ENCODE measurements at places on chromosomes 6 and 20. TPM values are rescaled to one million over a fixed set of nuclear protein-coding genes. Genes with fewer than 3 reads are reported as not detected.

The SPATS1 gene
- not detected for total RNA-seq

The SRSF6 gene
- 27.2 TPM for total RNA-seq

- no peak for DNase-seq
Observed at GRCh38 chr6:152091851-152092341, 284.4 kb downstream of the ESR1 start.

DNA sequence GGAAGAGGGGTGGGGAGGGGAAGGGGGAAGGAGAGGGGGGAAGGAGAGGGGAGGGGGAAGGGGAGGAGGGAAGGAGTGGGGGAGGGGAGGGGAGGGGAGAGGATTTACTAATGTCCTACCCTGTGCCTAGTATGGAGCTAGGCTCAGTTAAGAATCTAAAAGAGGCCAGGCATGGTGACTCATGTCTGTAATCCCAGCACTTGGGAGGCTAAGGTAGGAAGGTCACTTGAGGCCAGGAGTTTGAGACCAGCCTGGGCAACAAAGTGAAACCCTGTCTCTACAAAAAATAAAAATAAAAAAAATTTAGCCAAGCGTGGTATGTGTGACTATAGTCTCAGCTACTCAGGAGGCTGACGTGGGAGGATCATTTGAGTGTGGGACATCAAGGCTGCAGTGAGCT lies 13.0 kb downstream of the UBE2J1 start:
- DNase-seq, result no peak

- DNase-seq, result no peak
Observed at GRCh38 chr20:14710951-14711350, 373.5 kb upstream of the FLRT3 start.

DNA sequence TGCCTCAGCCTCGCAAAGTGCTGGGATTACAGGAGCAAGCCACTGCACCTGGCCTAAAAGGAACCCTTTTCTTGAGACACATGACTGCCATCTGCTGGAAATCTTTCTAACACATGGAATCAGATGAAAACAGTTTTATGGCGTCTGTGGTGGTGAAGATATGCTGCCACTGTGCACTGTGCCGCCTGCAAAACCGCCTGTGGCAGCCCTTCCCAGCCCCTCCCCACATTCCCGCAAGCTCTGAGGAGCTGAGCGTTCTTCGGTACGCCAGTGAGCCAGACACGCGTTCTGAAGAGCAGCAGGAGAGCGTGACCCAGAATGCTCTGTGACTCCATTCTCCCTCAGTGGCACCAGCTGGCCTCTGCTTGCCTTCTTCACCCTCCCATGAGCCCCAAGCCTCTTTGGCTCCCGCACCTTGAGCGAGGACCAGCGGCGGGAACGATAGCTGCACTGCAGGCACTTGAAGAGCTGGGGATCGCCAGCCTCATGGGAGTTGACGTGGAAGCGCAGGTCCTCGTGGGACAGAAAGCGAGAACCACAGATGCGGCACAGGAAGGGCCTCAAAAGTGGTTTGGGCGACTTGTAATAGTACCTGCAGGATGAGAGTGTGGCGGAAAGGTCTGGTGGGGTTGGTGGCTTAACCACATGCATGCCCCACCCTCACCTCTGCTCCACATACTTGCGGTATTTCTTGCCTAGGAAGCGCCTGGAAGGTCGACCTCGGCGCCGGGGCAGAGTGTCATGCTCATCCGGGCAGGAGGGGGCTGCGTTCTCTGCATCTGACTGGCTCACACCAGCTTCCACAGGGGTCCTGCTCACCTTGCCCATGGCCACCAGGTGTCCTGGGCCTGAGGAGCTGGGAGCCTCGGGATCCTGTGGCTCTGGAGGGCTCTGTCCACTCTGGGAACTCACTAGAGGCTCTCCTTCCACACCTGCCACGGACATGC lies 8.7 kb downstream of the ZNF335 start:
- DNase-seq, result no peak

DNA sequence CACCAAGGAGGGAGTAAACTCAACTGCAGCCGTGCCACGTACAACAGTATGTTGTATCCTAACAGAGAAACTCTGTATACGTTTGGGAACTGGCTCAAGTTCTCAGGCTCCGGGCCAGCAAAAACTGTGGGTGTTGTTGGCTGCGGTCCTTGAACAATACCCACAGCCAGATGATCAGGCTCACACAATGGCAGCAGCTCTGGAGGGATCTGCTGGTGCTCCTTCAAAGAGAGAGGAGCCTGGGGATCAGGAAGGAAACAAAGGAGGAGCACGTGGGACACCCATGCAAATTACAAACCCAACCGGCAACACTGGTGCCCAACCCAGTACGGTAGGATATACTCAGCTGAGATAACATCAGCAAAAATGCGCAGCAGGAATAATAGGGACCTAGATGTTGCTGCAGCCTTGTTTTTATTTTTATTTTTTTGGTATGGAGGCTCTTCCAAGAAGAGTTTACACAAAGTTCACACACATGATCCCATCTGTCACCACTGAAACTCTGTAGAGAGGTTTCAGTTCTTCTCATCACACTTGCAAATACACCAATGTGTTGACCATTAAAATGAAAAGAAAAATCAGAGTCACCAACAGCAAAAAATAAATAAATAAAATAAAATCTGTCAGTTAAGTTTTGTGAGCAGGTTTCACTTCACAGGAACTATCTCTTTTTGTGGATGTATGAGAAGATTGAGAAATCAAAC lies 41.2 kb upstream of the PDE10A start:
- no peak for DNase-seq

Data from esophagus muscularis mucosa (tissue), 4 donors.